Stimulated activated CD8-positive, alpha-beta memory T cell treated with anti-CD3 and anti-CD28 coated beads, Interleukin-7, amount 100 ng/mL, for 24 hours (primary cell): ENCODE measurements at places on chromosomes 13 and 19.

- peak; percentile 28 for DNase-seq
Observed at GRCh38 chr13:48156466-48156865, 61.6 kb upstream of the MED4 start.

DNA sequence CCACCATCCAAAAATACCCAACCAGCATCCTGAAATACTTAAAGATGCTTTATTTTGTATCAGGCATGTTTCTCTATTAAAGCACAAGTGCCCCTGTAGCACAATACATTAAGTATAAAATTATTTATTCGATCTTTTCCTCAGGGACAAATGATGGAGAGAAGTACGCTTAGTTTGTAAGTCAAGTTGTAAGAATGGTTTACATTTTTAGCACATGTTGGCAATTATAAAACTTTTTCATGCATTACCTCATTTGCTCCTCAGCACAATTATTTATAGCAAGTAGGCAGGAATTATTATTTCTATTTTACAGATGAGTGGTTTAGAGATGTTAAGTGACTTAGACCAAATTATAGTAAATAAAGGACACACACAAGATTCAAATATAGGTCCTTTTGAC lies 232.6 kb upstream of the HTR2A start:
- DNase-seq: no peak

DNA sequence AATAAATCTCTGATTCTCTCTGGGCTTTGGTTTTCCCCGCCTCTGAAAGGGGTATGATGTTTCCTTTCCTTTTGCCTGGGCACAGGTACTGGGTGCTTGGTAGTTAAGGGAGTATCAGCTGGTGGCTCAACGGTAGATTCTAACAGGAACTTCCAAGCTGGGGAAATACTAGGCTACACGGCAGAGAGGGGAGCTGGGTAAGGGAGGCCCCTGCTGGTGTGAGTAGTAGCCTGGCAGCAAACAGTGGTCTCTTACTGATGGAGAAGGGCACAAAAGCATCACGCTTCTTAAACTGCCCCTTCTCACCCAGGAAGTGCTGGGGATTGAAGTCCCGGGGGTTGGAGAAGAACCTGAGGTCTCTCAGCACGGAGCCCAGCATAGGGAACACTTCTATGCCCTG lies 26.9 kb upstream of the CYP2A7 start:
- DNase-seq: peak; percentile 9

DNA sequence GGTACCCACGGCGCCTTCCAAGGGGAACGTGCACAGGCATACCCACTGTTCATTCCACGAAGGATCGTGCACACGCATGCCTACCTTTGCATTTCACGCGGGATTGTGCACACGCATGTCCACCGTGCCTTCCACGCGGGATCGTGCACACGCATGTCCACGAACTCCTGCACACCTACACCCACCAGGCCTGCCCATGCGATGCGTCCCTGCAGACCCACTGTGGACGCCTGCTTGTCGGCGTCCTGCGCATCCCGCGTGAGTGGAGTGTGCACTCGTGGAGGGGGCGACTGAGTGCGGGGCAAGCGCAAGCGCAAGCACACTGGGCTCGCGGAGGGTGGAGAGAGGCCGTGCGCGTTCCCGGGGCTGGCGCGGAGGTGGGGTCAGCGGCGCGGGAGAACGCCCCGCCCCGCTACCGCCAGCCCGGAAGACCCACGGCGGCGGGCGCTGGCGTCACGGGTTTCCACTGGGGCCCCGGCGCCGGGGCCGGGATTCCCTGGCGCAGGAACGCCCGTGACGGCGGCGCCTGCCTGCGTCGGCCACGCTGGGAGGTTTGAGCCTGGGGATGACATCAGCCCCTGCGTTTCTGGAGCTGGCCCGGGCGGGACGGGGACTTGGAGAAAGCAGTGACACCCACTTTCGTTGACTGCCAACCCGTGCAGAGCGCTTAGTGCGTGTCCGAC lies 18.7 kb downstream of the GADD45B start:
- DNase-seq: no peak

- no peak for DNase-seq
Observed at GRCh38 chr13:73989244-73989843, 144.9 kb downstream of the KLF12 start.

- no peak for DNase-seq
Observed at GRCh38 chr13:112637017-112637801, 49.3 kb upstream of the TUBGCP3 start.

DNA sequence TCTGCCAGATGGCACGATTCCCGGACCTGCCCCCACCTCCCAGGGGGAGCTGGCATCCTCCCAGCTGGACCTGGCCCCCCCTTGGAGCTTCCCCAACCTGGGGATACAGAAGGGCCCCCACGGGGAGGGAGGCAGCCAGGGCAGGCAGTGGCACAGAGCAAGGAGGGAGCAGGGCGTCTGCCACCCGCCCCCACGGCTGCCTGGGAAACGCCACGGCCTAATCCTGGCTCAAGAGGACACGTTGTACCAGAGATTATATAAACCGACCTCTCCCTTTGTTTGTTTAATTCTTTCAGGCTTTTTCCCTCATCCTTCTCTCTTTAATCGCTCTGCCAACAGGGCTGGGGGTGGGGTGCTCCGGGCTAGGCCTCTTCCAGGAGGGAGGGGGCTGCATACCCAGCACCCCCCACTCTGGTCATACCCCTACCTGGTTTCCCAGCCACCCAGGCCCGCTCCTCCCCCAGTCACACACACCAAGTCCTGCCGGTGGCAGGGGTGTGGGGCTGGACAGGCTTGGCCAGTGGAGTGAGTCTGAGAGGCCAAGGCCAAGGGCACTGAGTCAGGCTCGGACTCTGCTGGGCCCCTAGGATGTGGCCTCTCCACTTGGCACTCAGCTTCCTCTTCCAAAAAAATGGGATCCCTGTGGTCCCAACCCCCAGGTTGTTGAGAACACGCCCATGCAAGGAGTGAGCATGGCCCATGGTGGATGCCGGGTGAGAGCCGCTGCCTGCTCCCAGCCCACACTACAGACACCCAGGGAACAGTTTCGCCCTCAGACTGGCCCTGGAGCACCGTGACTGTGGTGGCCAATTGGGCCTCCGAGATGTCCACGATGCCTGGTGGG lies 29.5 kb upstream of the NFIC start:
- DNase-seq: no peak

- DNase-seq: no peak
Observed at GRCh38 chr13:111537843-111538499, 217.5 kb downstream of the TEX29 start.

DNA sequence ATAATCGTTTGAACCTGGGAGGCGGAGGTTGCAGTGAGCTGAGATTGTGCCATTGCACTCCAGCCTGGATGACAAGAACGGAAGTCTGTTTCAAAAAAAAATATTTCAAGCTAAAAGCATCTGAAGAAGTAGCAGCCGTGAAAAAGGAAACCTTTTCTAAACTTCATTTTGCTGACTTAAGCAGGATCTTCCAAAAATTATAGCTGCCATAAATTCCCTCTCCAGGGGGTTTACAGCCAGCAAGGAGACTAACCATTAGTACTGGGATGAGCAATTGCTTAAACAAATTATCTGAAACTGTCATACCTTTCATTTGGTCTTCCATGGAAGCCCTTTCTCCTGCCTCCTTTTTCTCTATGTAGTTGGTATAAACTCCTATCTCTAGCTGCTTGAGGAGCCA lies 69.9 kb upstream of the TSC22D1 start:
- DNase-seq: no peak

- no peak for DNase-seq
Observed at GRCh38 chr13:37344056-37344455, 238.6 kb upstream of the CSNK1A1L start.

- no peak for DNase-seq
Observed at GRCh38 chr19:34325981-34326787, 38.8 kb upstream of the GPI start.

DNA sequence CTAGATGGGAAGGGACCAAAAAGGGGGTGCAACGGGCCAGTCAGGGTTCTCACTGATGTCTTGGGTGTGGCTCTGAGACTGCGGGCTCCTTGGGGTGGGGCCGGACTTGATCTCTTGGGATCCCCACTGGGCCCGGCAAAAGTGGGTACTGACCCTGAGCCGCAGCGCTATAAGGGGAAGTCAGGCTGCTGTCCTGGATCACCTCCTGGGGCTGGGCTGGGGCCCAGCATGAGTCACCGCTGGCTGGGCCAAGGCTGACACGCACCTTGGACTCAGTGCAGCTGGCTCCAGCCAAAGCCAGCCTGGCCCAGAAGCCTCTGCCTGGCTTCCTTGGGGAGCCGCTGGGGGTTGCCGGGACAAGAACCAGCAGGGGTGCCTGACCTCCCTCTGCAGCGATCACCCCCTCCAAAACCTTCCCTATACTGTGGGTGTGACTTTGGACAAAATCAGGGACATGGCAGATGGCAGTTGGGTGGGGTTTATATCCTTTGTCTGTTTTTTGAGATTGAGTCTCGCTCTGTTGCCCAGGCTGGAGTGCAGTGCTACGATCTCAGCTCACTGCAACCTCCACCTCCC lies 617 bp upstream of the IQCN start:
- DNase-seq: no peak

DNA sequence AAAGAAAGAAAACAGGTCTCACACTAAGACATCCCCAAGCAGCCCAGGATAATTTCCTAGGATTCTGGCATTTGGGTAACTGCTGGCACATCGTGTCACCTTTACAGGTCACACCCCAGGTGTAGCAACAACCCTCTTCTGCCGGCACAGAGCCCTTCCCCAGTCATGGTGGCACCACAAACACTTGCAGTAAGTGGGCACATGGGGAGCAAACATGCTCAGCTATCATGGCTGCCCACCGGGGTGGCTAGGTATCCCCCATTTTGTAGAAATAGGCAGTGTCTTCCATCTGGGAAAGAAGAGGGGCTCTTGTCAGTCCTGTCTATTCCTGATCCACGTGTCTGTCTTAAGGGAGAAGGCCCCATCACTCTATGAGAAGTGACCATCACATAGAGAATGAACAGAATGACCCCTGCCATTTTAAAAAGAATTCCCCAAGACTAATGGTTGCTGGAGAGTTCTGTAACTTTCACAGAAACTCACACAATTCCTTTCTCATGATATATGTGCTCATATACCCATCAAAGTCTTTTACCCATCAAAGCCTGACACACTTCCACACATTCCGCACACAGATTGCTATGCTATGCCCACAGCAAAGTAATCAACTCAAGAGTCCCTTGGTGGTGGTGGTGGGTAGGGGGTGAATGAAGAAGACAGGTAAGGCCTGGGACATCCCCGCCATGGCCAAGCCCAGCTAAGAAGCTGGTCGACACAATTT lies 33.3 kb downstream of the BRD4 start:
- DNase-seq: no peak

DNA sequence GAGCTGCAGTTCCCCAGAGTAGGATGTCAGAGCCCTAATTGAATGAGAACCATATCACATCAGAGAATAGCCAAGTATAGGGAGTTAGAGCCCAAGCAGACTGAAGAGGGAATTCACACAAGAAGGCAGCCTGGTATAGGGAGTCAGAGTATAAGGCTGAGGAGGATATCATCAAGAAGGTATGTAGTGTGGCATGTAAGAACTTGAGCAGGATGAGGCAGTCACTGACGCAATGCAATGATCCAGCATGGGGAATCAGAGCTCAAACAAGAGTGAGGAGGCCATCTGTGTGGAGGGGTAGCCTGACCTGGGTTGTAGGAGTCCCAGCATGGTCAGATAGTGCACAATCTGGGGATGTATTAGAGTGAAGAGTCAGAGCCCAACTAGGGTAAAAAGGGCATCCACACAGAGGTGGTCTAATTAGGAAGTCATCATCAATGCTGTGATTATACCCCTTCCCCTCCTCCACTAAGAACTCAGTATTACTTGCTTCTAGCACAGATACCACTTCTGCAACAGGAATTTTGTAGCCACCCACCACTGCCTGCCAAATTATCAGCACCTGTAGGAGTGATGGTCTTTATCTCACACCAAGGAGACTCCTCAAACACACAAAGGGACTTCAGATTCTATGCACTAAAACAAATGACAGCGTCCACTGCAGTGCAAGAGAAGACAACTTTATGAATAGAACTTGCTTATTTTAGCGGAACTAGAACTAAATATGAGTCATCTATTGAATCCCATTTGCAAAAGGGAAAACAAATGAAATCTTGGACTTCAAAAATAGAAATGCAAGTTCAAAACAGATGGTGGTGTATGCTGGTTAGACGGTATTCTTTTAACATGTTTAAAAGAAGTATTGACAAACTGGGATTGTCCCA lies 107.2 kb downstream of the FNDC3A start:
- DNase-seq: no peak
